ENCODE measurements at places on chromosomes 13 and 19.
A peak's percentile ranks its signal among the peaks of the same experiment; 100 is the strongest.

DNA sequence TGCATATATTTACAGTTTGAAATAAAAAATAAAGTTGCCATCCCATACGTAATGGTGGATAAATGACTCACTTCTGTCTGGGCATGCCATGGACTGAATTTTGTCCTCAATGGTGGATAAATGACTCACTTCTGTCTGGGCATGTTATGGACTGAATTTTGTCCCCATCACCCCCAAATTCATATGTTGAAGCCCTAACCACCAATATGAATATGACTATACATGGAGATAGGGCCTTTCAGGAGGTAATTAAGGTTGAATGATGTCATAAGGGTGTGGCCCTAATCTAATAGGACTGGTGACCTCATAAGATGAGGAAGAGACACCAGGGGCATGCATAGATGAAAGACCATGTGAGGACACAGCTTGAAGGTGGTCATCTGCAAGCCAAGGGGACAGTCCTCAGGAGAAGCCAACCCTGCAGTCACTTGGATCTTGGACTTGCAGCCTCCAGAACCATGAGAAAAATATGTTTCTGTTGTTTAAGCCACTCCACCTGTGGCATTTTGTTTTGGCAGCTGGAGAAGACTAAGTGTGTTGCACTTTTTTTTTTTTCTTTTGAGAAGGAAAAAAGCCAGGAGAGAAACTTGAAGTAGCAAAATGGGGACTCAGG is 41.8 kb downstream of the RFC3 start:
- DNase-seq, result no peak

- no peak for DNase-seq
Measured at GRCh38 chr19:42466521-42467182, 23.9 kb upstream of the CXCL17 start.

- DNase-seq, result no peak
Measured at GRCh38 chr19:13979244-13979615, 26.9 kb downstream of the RFX1 start.

DNA sequence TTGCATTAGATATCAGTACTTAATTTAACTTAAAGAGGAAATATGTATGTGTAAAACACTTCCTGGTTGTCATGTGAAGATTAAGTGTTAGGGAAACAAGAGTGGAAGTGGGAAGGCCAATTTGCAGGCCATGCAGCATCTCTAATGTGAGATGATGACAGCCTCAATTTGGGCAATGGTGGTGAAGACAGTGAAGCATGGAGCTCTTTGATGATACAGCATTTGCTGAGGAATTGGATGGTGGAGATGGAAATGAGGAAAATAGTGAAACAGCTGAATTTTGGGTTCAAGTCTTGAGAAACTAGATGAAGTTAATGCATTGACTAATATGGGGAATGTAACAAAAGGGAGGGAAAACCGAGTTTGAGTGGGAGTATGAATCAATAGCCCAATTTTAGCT is 231.7 kb upstream of the MIR17HG start:
- DNase-seq, result no peak

- no peak for DNase-seq
Measured at GRCh38 chr19:2042485-2043250, 8.4 kb downstream of the MKNK2 start.

DNA sequence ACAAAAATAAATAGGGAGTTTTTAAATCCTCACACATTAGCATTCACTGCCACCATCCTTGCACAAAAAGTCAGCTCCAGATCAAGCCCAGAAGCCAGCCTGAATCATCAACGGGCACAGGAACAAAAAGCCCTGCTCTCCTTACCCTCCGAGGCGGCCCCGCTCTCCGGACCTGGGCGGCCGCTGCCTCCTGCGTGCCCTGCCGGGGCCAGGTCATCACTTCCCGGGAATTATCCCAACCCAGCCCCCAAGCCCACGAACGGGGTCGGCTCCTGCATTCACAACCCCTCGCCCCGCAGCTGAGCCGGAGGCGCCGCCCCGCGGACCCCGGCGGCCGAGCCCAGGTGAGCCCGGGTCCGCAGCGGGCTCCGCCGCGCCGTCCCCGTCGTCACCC is 754 bp downstream of the DNAJB1 start:
- DNase-seq, result no peak

- DNase-seq, result no peak
Measured at GRCh38 chr19:40611096-40611495, 9.9 kb downstream of the LTBP4 start.

DNA sequence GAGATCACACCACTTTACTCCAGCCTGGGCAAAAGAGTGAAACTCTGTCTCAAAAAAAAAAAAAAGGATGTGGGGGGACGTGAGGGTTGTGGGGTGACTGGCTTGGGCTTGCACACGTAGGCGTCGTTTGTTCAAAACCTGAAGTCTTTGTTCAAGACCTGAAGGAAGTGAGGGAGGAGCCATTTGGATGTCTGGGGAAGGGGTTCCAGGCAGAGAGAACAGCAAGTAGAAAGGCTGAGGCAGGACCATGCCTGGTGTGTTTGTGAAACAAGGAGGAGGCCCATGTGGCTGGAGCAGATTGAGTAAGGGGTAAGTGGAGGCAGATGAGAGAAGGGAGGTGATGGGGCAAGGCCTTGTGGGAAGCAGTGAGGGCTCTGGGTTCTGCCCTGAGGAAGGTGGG is 27.8 kb downstream of the PIN1 start:
- DNase-seq, result no peak

DNA sequence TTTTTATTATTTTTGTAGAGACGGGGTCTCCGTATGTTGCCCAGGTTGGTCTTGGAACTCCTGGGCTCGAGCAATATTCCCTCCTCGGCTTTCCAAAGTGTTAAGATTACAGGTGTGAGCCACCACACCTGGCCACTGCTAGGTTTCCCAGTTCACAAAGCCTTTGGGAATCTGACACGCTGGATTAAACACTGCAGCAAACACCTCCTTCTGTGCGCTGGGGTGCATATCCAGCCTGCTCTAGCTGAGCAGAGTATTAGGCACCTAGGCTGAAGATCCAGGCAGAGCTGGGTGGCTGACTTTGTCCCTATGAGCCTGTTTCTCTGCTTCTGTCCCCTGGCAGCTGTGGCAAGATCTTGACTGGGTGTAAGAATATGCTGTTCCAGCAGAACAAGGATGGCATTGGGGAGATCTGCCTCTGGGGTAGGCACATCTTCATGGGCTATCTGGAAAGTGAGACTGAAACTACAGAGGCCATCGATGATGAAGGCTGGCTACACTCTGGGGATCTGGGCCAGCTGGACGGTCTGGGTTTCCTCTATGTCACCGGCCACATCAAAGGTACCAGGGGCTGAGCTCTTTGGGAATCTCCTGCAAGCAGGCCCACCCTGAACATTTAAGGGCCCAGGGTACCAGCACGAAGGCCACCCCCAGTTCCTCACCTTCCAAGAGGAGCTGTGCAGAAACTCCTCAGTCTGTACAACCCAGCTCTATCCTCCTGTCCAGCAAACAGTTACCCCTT is 49.8 kb downstream of the ACSBG2 start:
- DNase-seq, result no peak

GRCh38 chr13:99935772-99936171 is 35.8 kb downstream of the ZIC5 start:
- no peak for DNase-seq

GRCh38 chr13:43245374-43245964 is 222.1 kb downstream of the DNAJC15 start:
- DNase-seq, result no peak

- no peak for DNase-seq
Measured at GRCh38 chr19:10961073-10961860, 437 bp downstream of the SMARCA4 start.

DNA sequence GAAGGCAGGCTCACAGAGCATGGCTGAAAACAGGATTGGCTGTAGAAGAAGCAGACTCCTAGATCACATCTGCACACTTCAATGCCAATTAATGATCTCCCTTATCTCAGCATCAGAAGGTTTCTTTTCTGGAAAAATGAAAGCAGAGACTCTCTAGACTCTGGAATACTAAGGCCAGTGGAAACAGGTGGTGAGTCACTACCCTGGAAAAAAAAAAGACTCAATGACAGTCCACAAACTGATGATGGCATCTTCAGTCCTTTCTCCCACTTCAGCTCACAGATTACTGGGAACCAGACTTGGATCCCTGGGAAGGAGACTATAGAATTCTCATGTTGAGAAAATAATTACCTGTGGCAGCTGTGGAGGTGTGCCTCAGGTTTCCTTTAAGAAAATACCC is 47.5 kb upstream of the MBNL2 start:
- no peak for DNase-seq

DNA sequence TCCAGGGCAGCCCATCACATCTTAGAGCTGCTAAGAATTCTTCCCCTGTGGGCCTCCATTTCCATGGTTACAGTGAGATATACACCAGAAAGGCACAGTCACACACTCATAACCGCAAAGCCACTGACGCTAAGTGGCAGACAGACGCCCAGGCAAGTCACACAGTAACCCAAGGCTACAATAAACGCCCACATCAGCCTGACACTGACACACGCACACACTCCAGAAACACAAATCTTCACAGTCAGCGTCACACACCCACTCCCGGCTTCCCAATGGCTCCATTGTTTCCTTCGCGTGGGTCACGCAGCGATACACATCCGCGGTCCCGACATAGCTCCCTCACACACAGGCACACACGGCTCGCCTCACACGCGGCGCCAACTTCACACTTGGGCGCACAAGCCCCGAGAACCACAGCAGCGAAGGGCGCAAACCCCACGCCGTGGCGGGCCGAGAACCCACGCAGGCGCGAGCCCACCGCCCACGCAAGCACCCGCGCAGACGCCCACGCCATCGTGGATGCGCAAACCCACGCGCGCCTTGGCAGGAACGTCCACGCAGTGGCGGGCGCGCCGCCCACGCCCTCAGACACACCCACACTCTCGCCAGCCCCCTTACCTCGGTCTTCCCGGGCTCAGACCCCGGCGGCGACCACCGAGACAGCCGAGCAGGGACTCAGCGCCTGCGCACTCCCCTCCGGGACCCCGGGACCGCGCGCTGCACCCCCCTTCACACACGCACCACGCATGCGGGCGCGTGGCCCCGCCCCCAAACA is at the start of gene ZNF667:
Gene ZNF667, minus strand, starts transcription at position 695 of the 778 bp plus-strand sequence. CDS start 14,975 bp downstream, outside the sequence.
- DNase-seq, result peak; percentile 42

DNA sequence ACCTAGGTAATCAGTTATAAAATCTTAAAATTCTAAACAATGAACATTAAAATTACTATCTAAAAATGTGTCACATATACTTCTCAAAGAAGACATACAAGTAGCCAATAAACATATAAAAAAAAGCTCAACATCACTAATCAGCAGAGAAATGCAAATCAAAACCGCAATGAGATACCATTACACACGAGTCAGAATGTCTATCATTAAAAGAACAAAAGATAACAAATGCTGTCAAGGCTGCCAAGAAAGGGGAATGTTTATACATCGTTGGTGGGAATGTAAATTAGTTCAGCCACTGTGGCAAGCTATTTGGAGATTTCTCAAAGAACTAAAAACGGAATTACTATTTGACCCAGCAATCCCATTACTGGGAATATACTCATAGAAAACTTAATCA is 310.3 kb upstream of the EDNRB start:
- DNase-seq, result no peak

DNA sequence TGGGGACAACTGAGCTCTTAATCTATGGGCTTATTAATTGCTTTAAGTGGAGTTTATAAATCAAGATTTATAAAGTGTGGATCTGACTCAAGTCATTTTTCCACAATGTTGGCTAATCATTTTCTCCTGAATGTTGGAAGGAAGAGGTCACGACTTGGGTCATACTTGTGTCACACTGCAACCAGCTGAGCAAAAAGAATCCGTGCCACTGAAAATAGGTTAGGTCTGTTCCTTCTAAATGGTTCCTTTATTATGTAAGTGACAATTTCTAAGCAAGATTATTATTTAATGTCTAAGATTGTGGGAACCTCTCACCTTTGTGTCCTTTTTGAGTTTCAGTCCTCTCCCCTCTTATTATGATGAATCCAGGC is 178.6 kb downstream of the SHISA2 start:
- DNase-seq, result no peak

DNA sequence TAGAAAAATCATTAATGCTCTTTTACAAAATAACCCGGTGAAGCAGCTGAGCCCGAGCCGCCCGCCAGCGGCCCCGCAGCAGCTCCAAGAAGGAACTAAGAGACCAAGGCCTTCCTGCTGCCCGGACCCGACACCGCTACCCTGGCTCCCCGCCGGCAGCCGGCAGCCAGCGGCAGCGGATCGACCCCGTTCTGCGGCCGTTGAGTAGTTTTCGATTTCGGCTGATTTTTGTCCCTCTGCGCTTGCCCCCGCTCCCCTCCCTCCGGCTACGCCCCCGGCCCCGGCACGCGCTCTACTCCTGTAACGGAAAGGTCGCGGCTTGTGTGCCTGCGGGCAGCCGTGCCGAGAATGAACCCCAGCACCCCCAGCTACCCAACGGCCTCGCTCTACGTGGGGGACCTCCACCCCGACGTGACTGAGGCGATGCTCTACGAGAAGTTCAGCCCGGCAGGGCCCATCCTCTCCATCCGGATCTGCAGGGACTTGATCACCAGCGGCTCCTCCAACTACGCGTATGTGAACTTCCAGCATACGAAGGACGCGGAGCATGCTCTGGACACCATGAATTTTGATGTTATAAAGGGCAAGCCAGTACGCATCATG is at the start of gene PABPC3:
Gene PABPC3, plus strand, starts transcription at position 286 of the 603 bp plus-strand sequence. Its CDS starts 63 bp downstream, at position 349.
- DNase-seq, result no peak

DNA sequence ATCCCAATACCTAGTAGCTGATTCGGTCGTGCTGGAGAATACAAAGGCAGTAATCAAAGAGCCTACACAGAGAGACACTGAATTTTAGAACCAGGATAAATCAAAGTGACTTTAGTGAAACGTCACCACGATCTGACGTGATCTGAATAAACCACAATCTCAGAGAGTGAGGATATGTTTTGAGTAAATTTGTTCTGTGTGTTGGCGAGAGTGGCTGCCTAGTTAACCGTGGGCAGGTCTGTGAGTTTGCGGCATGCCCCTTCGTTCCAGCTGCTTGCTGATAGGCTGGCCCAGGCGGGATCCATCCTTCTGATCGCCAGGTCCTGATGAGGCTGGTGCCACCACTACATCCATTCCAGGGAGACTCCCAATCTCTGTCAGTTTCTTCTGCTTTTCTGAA is 40.4 kb downstream of the LRCH1 start:
- no peak for DNase-seq

DNA sequence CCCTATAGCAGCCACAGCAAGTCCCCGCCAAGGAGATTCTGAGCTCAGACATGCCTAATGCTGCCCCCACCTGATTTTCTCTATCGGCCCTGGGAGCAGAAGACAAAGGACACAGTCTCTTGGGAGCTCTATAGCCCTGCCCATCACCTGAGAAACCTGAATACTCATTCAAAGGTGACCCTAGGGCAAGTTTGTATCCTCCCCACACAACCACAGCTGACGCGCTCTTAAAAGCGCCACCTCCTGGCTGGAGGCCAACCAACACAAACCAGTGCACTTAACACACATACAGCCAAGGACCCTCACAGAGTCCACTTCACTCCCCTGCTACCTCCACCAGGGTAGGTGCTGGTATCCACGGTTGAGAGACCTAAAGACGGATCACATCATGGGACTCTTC is 8.8 kb upstream of the IGFL4 start:
- no peak for DNase-seq

GRCh38 chr19:2630352-2631001 is 72.0 kb downstream of the GNG7 start:
- no peak for DNase-seq

DNA sequence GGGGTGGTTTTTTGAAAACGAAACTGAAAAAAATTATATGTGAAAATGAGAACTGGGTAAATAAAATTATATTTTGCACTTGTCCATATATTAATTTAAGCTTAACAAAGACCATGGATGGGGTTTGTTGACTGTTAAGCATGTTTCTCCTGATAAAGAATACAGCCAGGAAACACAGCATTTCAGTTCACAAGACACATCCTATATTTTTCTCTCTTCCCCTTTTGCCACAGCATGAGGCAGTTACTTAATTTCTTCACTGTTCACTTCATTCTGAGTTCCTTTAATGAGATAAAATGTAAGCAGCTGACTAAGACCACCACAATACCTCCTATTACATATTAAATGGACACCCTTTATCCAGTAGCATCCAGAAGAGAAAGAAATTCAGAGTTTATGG is 64.0 kb downstream of the RXFP2 start:
- no peak for DNase-seq

All from amniotic stem cell (primary cell).